ENCODE measurements at places on chromosomes 1 and 21.
A peak's percentile ranks its signal among the peaks of the same experiment; 100 is the strongest.

DNA sequence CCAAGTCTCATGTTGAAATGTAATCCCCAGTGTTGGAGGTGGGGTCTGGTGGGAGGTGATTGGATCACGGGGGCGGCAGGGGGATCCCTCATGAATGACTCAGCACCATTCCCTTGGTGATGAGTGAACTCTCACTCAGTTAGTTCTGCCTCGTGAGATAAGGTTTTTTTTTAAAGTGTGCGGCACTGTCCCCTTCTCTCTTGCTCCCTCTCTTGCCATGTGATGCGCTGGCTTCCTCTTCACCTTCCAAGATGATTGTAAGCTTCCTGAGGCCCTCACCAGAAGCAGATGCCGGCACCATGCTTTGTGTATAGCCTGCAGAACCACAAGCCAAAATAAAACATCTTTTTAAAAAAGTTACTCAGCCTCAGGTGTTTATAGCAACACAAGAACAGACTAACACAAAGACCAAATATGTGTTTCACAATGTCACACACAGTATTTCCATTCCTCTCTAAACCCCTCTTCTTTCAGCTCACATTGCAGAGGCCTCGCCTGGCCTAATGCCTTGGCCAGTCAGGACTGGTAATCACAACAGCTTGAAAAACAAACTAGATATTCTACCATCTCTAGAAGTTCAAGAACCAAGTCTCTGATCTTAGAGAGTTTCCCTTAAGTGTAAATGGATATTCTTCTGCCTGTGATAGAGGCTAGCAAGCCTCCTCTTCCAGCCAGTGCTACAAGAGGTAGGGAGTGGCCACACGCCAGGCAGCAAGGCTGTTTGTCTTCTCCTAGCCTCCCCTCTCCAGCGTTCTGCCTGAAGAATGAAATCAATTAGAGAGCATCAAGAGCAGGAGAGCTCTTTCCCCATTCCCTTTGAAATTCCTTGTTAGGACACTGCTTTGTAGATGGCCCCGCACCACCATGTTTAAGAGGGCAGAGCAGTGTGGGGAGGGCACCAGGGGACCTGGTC lies 19.6 kb upstream of the RAP1A start:
- DNase-seq, result no peak

- no peak for DNase-seq
Observed at GRCh38 chr1:160125746-160126145, 10.2 kb downstream of the ATP1A2 start.

DNA sequence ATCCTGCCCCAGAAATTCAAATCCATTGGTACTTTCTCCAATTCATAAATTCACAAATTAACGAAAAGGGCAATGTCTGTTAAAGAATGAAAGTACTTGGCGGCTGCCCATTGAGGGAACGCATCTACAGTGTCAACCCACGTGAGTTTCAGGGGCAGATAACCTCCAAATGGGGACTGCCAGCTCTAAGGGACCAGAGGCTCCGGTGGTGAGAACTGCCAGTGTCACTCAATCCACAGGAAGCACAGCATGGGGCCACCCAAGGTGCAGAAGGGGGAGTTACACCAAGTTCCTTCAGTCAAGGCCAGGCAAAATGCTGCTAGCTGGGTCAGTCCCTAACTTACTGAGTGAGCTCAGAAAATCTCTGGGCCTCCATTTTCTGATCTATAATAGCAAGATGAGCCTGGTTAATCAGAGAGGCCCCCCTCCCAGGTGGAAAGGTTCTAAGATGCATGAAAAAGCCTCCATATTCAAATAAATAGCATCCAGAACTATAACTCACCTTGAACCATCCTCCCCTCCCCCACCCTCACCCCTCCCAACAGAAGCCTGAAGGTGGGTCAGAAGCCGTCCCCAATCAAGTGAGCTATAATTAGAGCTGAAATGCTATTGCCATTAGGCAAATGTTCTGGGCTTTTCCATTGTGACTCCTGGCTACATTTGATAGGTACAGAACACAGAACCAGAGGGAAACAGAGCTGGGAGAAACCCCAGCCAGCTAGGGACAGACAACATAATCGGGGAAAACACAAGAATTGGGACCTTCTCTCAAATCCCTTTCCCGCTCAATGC lies 41.7 kb downstream of the LRP8 start:
- DNase-seq, result no peak

DNA sequence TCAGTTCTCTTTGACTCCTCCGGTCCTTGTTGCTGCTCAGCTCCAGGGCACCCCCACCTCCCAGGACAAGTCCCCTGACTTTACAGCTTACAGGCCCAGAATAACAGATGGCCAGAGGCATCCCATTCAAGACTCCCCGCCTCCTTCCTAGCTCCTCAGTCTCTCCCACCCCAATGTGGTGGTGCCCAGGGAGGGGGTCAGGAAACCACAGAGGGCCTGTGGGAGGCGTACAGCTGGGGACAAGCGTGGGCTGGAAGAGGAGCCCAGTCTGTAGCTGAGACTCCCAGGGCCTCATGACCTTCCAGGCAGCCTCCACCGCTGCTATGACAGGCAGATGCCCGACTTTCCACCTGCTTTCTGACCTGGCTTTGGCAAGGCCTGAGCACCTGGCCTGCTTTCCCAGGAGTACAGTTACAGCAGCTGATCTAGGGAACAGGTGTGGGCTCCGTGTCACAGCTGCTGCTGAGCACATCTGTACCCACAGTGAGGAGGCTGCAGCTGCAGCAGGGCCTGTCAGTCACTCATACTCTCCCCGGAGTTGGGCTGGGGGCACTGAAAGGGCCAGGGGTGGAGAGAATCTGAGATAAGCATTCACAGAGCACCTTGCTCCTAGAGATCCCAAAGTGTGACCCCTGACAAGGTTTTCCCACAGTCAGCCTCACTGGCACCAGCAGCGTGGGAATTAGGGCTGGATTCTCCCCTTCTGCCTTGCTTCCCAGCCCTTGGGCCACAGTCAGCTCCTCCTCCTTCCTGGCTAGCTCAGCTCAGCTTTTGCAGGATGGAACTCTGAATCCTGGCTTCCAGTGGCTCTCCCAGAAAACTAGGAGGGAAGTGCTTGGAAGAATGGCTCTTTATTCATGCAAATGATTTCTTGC lies 7.1 kb upstream of the NAV1 start:
- no peak for DNase-seq

GRCh38 chr1:215568299-215568692 lies 1.2 kb downstream of the KCTD3 start:
- DNase-seq, result peak; percentile 56

GRCh38 chr1:10900251-10900651 lies 103.8 kb upstream of the CASZ1 start:
- no peak for DNase-seq

- DNase-seq, result no peak
Observed at GRCh38 chr1:179745131-179745611, 2.1 kb downstream of the FAM163A start.

DNA sequence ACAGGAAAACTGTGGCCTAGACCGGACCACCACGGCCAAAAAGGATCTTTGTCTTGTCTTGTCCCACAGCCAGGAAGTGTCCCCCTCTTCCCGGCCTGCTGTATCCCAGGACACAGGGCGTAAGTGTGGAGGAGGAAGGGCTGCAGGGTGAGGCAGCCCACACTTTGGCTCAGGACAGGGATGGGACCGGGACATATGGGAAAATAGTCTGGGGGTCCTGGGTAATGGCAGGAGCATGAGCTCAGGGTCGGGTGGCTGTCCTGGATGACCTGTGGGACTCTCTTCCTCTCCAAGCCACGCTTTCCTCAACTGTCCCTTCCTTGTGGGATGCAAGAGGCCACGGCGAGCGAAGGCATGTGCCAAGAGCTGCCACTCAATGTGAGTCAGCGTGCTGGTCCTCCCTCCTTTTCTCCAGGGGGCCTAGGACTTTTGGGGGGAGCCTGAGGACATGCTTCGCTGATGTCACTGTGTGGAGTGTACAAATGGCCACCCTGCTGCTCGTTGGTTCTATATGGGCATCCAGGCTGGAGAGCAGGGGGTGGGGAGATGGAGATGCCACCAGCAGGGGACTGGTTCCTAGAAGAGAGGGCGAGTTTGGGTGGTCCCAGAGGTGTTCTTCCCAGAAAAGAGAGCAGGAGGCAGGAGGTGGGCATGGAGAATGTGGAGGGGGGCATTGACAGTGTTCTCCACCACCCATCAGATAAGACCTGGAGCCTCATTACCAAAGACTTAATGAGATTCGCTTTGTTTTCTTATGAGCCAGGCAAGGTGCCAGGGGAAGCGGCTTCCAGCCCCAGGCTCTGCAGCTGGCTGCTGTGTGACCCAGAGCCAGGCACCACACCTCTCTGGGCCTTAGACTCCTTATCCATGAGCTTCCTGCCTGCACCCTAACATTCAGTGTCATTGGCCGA lies 11.5 kb upstream of the PADI1 start:
- no peak for DNase-seq

DNA sequence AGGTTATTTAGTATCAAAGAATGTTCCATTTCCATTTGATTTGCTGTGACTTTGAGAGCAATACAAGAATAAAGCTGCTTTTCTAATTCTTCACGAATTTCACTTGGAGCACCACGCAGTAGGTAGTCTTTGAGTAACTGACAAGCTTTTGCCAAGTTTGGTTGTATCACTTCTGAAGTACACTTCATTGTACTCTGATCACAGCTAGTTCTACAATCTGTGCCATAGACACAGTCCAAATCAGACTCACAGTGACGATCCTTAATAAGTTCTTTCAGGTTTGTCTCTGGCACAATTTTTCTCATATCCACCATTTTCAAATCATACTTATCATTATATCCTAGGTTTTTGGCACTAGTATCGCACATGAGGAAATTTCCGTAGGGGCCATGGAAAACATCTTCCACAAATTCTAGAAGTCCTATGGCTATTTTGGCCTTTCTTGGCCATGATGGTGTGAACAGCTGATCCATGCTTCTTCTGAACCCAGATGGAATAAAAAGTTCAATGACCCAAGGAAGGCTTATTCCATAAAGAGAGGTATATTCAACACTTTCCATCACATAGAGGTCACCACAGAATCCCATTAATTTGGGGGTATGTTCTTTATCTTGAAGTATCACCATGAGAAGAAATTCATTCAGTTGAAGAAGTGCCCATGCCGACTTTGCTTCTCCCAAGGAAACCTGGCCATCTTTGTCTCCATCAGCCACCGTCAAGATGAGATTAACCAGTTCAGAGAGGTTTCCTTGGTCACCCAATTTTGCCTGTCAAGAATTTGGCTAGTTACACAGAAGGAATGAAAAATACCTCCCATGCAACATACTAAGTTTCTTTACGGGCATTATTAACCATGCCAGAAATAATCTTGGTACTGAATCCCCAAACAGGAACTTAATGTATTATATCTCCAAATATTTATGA lies 11.9 kb downstream of the RPL5 start:
- DNase-seq, result no peak

DNA sequence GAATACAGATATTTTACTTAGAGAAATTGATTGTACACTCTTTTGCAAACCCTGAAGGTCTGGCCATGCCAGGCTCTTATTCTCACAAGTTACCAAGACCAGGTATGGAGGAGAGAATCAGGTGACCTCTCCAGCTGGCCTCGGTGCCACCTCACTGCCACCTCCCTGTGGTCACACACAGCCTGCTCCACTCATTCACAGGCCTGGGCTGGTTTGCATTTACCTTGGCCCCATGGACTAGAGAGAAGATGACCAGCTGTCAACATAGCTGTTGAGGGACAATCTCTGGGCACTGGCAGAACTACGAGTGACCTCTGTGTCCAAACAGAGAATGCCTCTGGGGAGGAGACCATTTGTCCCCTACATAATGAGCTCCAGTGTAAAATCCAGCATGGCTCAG lies 291.2 kb upstream of the RUNX1 start:
- no peak for DNase-seq

- DNase-seq, result no peak
Observed at GRCh38 chr1:83762039-83762365, 236.9 kb downstream of the TTLL7 start.

DNA sequence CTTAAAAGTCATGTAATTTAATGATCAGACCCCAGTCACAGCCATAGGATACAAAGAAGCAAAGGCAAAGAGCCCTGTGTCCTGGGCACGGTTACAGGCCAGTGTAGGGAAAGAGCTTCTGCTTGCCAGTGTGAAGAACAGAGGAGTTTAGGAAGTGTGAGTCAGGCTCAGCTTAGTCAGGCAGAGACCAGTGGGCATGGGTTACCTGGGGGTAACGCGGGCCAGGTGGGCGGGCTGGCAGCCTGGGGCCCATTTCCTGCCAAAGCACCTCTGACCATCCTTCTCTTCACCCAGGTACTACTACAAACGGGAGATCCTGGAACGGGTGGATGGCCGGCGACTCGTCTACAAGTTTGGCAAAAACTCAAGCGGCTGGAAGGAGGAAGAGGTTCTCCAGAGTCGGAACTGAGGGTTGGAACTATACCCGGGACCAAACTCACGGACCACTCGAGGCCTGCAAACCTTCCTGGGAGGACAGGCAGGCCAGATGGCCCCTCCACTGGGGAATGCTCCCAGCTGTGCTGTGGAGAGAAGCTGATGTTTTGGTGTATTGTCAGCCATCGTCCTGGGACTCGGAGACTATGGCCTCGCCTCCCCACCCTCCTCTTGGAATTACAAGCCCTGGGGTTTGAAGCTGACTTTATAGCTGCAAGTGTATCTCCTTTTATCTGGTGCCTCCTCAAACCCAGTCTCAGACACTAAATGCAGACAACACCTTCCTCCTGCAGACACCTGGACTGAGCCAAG lies 4.7 kb downstream of the ELF3 start:
- no peak for DNase-seq

DNA sequence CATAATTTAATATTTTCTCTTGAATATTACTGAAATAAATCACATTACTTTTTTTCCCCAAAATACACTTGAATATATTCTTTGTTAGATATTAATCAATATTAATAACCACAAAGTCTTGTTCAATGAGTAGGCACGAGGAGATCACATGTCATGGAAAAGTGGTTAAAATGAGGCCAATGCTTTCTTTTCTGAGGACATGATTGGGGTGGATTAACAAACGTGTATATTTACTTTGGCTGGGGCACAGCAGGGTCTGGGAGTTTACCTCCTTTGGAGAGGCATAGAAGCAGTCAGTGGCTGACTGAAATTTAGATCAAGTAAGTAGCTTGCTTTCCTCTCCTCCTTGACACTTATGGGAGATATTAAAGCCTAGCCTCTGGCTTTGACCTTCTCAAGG lies 664.3 kb upstream of the B3GALT2 start:
- no peak for DNase-seq

GRCh38 chr1:9375912-9376311 lies 83.2 kb downstream of the SPSB1 start:
- peak; percentile 26 for DNase-seq

DNA sequence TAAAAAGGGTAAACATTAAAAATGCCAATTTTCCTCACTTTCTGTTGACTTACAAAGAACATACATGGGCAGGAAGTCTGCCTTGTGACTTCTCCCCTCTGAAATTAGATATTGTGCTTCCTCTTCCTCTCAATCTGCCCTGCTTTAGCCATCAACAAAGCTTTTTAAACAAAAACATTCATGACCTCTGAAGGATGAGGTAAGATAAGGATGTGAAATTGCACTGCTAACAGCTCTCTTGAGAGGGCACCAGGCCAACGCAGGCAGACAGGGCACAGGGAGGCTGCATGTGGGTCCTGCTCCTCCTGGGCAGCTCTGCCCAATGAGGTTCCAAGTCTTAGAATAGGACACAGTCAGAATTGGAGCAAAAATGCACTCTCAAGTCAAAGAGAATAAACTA lies 62.1 kb downstream of the DEGS1 start:
- DNase-seq, result no peak

Data from fibroblast of skin of left quadriceps (primary cell).